ENCODE measurements at places on chromosomes 13 and 19. TPM values are rescaled to one million over a fixed set of nuclear protein-coding genes. Genes with fewer than 3 reads are reported as not detected.

The CD37 gene
- polyA plus RNA-seq: 28.9 TPM

The FAAP24 gene
- polyA plus RNA-seq: 3.1 TPM

The ASF1B gene
- polyA plus RNA-seq: 22.7 TPM

The KCNN1 gene
- polyA plus RNA-seq: 5.1 TPM

The KISS1R gene
- polyA plus RNA-seq: 0.68 TPM

The FCAR gene
- polyA plus RNA-seq: not detected

The ERFL gene
- 0.08 TPM for polyA plus RNA-seq

The SCN1B gene
- 1.4 TPM for polyA plus RNA-seq

DNA sequence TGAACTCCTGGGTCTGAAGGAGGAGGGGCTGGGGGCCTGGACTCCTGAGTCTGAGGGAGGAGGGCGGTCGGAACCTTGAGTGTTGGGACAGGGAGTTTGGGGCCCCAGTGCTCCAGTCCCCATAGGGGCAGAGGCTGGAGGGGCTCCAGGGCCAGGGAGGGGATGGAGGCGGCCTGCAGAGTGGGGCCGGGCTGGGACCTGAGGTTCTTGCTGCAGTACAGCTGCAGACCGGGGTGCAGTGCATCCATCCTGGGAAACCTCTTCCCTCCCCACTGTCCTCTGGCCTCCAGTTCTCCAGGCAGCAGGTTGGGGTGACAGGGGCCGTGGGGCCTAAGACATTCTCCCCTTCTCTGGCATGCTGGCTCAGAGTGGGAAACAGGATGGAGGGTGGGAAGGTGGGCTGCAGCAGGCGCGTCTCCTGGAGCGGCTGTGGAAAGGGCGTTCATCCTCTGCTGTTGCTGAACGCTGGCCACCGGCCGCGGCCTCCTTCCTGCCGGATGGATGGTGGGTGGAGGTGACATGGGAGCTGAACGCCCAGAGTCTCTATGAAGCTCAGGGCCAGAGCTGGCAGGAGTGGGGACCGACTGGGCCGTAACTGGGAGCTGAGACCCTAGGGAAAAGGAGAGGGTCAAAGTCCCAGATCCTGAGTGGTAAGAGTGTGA, 1.6 kb downstream of the BRSK1 start:
- no peak for DNase-seq

DNA sequence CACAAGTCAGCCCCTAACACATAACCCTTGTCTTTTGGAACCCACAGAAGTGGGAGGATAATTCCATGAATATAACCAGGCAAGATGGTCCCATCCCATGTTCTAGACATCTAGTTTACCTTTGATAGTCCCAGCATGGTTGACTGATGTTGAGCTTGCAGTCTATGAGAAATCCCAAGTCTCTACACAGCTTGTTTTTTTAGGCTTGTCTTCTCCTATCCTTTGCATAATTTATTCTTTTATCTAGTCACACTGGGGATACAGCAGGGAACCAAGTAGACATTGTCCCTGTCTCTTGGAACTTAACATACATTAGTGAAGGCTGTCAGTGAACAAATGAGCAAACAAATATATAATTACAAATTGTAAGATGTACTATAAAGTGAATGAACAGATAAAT, 19.6 kb upstream of the FRY start:
- DNase-seq: no peak

GRCh38 chr13:94709001-94709834, 3.1 kb downstream of the SOX21 start:
- no peak for DNase-seq

- no peak for DNase-seq
Measured at GRCh38 chr19:51002542-51003311, 1.3 kb upstream of the KLK8 start.

DNA sequence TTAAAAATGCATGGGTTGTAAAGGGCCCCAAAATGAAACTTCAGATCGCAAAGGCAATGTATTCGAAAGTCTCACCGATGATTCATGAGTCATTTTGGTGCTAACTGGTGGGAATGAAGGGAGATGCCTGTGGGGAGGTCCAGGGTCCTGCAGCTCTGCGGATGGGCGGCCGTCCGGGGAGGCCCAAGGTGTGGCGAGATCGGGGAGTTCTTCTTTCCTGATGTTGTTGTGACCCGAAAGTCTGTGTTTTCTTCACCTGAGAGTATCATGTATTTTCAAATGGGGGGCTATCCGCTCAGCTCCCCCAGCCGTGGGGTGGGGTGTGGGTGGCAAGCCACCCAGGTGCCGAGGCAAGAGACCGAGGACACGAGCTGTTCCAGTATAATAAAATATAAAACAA, 36.5 kb downstream of the TFDP1 start:
- no peak for DNase-seq

DNA sequence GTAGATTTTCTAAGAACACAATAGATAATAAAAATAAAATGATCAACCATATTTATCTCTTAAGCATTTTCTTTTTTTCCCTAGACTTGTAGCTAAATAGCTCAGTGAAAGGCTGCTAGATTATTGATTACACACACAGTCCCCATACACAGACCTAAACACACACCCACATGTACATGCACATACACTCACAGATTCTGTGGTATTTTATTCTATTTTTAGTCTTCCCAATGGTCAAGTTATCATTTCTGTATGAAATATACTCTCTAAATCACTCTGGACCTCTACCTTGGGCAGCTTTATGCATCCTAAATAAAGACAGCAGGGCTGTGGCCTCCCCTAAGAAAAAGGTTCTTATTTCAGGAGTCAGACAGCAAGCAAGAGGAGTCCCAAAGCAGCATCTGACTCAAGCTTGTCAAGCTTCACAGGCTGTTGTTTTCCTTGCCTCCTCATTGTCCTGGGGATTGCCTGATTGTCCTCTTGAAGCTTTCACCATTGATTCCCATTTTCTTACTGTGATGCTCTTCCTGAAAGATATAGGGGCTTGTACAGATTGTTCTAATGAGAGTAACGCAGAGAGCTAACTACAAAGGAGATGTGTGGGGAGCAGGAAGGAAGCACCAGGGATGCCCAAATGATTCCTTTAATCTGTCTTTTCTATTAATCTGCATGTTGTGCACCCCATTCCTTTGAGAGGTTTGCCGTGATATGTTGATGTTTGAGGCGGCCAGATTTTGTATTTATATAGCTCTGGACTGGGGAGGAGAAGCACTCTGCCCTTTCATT, 986.5 kb downstream of the PCDH17 start:
- DNase-seq: no peak

GRCh38 chr13:43316946-43317353, 293.6 kb downstream of the DNAJC15 start:
- no peak for DNase-seq

DNA sequence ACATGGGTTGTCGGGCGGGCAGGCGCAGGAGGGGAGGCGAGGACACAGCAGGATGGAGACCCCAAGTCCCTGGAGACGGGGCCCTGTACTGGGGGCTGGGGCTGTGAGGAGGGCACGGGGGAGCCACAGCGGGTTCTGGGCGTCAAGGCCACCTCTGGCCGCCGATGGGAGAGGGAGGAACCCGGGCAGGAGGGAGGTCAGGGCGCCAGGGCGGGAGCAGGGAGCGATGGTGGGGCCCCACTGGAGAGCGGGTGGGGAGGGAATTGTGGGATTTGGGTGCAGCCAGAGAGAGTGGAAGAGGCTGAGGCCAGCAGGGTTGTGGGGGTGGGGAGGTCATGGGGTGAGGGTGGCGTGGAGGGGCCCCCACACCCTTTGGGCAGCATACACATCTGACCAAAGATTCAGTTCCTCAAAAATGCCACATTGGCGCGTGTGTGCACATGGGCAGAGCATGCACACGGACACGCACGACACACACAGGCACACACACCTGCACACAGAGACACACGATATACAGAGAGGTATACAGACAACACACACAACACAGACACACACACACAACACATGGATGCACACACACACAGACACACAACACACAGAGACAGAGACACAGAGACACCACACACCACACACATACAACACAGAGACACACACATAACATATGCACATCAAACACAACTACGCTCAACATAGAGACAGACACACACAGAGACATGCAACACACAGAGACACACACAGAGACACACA, 54.9 kb downstream of the AP1M1 start:
- no peak for DNase-seq

DNA sequence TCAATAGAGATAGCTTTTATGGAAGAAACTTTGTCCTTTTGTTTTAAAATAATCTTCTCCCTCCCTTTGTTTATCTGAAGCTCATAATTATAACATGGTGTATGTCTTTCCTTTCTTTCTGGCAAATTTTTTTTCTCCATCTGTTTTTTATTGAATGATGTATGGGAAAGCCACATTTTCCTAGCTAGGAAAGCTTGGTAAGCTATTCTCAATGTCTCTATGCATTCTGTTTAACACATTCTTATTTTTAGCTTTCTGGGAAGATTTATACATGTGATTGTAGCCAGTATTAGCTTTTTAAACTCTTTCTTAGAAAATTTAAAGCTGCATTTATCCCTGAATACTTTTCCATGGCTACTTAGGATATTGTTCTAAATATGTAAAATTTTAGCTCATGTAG, 124.9 kb upstream of the CSNK1A1L start:
- DNase-seq: no peak

GRCh38 chr13:33487575-33488243, 202.2 kb upstream of the STARD13 start:
- DNase-seq: no peak

DNA sequence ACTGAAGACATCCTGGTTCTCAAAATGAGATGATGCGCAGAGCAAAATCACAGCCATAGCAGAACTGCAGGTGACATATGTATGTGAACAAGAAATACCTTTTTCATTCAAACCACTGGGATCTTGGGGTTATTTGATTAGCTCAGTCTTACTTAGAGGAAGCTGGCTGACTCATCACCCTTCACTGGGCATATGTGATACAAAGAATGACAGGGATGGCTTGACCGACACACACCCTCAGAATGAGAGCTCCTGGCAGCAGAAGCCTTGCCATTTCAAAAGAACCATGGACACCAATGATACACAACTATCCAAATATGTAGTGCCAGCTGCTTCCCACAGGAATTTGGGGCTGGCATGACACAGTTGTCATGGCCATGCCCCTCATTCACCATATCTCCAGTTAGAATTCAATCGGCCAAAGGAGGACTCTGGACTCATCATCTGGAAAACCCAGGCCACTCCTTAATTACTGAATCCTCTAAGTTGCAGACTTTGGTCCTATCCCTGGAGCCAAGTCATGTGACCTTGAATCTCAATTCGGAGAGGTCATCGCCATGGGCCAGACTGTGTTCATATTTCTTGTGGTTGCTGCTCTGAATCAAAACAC, 115.8 kb downstream of the KATNAL1 start:
- DNase-seq: no peak

- no peak for DNase-seq
Measured at GRCh38 chr13:26895081-26895807, 134.7 kb upstream of the GPR12 start.

DNA sequence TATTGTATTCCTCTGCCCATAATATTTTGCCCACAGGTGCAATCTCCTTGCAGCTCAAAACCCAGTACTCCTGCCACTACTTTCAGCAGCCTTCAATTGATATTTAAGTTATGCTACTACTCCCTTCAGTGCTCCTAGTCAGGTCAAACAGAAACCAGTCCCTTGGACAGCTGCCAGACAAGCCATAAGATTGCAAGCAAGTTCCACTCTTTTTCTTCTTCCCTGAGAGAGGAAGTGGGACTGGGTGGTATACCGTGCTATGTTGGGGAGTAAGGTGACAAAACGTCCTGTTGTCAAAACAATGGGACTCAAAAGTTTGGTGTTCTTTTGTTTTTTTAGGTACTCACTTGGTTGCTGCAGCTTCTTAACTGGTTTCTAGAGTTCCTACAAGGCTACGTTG, 63.1 kb upstream of the FRY start:
- DNase-seq: no peak

DNA sequence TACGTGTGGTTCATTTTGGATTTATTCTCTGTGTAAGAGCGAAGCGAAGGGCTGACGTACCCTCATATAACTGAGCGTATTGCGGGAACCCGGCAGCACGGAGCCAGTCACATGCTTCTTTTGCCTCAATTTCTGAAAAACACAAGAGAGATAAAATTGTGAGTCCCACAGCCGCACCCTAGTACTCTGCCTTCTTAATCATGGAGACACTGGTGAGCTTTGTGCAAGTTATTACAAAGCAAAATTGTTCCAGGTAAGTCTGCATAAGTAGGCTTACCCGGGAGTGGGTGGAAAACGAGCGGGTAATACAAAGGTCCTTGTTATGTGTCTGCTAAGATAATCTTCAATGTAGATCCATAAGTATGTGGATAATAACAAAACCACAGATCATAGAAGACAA, 118.1 kb downstream of the STARD13 start:
- no peak for DNase-seq

GRCh38 chr19:46134527-46134926, 10.0 kb upstream of the IGFL3 start:
- no peak for DNase-seq

- DNase-seq: no peak
Measured at GRCh38 chr19:4581666-4582553, 22.4 kb upstream of the SEMA6B start.

- DNase-seq: peak; percentile 45
Measured at GRCh38 chr13:35814605-35815011, 316.6 kb downstream of the DCLK1 start.

DNA sequence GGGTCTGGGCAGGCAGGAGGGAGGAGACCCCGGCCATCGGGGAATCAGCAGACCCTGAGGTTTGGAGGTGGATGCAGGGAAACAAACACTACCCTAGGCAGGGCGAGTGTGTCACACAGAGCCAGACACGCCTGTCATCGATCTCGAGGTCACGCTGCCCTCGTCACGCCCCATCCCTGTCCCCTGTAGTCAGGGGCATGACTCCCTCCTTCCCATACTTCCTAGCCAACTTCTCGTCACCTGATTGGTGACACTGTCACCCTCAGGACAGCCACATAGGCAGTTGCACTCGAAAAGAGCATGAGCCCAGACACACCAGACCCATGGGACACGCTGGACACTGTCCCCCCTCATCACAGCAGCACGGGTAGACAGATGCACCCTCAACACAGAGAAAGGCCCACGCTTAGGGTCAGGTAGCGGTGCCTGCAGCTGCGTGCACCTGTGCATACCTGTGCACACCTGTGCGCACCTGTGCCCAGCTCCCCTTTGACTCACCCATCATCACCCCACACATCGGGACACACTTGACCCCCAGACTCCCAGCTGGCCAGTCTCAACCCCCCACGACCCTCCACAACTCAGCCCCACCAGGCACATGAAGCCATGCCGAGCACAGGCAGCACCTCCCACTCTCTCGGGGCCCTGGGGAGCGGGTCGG, 11.9 kb downstream of the CILP2 start:
- DNase-seq: no peak
